Mucosa of gallbladder (tissue), 1 donor: ENCODE measurements at places on chromosomes 3 and 15. TPM values are rescaled to one million over a fixed set of nuclear protein-coding genes. Genes with fewer than 3 reads are reported as not detected.

DNA sequence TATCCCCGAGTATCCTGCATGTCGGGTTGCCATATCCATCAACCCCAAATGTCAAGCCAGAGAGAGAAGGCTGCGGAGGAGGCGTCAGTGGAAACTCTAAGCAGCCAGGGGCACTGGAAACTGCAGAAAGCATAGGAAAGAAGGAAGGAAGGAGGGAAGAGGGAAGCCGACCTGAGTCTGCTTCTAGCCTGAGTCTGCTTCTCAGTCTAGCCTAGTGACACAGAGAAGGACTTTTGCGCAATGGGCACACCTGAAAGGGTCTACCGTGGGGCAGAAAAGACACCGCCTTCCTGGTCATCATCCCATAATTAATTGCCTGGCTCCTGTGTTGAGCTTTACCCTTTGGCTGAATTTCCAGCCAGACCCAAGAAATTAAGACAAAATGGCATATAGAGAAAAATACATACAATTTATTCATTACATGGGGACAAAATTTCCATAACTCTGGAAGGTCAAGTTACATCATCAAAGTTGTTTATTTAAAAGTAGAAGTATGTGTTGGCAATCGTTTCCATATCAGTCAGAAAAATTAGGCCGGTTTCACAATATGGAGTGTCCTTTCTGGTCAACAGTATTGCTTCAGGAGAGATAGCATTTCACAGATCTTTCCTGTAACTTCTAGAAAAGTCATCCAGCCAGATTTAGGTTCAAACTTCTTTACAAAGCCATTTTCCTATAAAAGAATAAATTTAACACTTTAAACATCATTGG lies 10.3 kb downstream of the BCL2A1 start:
- no peak for DNase-seq

LARP6 gene
- 23.5 TPM for total RNA-seq

GP5 gene
- total RNA-seq, result 0.17 TPM

KNG1 gene
- 0.43 TPM for total RNA-seq

GRCh38 chr3:108489776-108490175 lies 20.6 kb downstream of the MYH15 start:
- DNase-seq, result peak; percentile 29

GRCh38 chr3:15112011-15112410 lies 13.1 kb upstream of the RBSN start:
- DNase-seq, result no peak

DNA sequence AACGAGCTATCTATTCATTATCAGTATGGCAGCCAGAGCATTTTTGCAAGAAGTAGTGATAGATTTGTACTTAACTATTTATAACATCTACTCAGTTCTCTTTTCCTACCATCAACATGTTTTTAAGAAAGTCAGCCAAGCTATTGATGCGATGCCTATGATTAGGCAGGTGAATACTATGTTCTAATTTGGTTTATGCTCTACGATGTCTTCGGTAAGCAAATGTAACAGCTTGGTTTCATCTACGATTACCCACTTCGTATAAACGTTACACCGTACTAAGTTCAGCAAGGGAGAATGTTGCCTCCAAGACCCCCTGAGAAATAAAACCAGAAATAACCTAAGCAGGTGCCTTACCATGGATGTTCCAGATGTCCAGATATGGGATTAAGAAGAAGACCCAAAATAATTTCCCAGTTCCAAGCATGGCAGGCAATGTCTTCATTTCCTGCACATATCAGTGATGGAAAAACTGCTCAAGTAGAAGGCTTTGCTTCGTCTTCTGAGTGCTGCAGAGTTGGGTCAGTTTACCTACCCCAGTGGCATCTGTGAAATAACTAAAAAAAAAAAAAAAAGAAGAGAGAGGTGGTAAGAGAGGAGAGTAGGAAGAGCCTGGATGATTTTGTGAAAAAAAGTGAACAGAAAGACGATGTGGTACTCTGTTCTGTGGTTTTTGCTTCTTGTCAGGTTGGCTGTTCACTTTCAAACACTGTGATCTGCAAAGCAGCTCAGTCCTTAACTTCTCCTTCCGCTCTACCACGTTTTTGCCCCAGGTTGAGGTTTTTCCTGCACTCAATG lies at the start of gene BTLA:
BTLA (minus strand) TSS at position 559 of the 798 bp plus-strand sequence; CDS start at position 445, 114 bp downstream.
- no peak for DNase-seq

DNA sequence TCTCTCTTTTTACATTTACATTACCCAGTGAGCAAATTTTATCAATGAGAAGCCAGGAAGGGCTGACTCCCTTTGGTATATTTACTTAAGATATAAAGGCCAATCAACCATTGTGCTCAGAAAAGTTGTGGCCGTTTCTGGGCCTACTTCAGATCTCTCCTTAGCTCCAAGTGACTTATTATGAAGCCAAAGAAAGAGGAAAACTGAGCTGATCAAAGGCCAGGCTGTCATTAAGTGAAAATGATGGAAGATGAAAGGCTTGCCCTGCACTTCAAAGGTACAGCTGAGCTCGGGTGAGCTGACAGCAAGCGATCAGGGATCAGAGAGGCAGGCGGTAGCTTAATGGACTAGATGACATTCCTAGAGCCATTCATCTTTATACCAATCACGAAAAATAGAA lies 24.8 kb downstream of the VGLL4 start:
- DNase-seq, result no peak

DNA sequence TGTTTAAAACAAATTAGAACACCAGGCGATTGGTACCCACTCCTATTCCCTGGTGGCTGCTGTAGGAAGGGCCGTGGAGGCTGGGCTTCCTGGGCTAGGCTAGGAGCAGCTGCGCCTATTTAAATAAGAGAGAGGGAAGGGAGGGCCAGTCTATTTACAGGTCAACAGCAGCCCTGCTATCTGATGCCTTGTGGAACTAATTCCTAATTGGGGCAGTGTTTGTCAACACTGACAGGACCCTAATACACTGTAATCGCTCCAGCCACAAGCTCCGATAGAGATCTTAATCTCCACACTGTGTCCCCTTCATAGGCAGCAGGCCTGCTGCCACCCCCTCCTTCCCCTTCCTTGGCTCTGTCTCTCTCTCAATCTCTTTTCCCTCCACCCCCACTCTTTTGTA lies 116.9 kb upstream of the SOX14 start:
- DNase-seq, result no peak

DNA sequence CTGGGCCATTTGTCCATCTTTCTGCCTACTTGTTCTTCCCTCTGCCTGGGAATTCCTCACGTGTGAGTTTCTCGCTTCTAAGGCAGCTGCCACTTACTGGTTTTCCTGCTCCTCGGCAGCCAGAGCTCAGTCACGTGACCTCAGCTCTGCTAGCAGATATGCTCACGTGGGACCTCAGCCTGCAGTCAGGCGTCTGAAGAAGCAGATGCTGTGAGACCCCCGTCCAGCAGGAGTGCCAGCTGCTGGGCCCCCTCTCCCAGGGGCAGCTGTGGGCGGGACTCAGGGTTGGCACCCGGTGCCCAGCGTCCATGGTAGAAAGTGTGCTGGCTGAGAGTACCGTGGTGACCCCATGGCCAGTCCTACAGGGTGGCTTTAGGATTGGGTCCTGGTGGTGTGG lies 161.3 kb upstream of the TLE3 start:
- peak; percentile 78 for DNase-seq

SLC2A2 gene
- 22.4 TPM for total RNA-seq

GOLGA6D gene
- 0.12 TPM for total RNA-seq

GRCh38 chr15:98062869-98063268 lies 102.4 kb downstream of the ARRDC4 start:
- no peak for DNase-seq

GRCh38 chr15:99408236-99409096 lies 157.2 kb downstream of the LRRC28 start:
- no peak for DNase-seq

CHDH gene
- 46.4 TPM for total RNA-seq

GRCh38 chr15:61517776-61518175 lies 288.7 kb upstream of the RORA start:
- no peak for DNase-seq

DNA sequence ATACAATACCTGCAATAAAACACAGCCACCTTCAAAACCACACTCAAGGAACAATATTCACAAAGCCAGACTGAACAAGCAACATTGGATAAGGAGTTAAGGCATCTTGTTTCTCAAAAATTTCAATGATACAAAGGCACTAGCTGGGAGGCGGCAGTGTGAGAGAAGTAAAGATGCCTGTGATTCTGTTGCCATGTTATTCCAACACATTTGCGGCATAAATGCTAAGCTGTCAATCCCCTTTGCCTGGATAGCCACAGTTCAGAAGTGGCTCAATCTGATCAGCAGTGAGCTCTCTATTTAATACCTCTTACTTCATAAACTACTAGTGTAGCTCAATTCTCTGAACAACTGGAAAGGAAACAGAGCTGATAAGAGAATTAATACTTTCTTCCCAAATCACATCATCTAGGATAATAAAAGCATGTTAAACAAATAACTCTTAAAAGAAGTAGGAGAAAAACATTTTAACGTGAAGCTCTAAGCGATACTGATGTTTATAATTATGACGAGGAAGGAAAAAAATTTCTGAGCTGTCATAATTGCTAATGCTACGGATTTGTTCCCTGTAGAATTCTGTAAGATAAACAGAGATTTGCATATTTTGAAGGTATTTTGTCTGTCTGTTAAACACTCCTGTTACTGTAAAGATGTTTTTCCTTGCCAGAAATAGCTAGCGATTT lies 358.4 kb downstream of the FOXP1 start:
- no peak for DNase-seq

DNA sequence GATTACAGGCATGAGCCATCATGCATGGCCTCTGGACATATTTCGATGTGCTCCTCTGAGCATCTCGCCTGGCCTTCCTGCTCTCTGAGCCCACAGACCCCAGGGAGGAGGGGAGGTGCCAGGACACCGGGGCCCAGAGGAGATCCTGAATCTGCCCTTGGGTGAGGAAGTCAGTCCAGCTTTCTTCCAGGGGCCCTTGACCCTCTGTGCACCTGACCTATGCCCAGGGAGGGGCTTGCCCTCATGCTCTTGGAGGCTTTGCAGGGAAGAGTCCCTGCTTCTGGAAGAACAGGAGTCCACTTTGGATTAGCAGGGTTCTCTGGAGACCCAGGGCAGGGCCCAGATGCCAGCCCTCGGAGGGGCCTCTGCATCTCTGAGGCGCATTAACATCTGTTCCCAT lies 1.4 kb downstream of the ACSBG1 start:
- no peak for DNase-seq

- no peak for DNase-seq
These were observed 76.8 kb downstream of the SMAD3 start for GRCh38 chr15:67142092-67142766.

DNA sequence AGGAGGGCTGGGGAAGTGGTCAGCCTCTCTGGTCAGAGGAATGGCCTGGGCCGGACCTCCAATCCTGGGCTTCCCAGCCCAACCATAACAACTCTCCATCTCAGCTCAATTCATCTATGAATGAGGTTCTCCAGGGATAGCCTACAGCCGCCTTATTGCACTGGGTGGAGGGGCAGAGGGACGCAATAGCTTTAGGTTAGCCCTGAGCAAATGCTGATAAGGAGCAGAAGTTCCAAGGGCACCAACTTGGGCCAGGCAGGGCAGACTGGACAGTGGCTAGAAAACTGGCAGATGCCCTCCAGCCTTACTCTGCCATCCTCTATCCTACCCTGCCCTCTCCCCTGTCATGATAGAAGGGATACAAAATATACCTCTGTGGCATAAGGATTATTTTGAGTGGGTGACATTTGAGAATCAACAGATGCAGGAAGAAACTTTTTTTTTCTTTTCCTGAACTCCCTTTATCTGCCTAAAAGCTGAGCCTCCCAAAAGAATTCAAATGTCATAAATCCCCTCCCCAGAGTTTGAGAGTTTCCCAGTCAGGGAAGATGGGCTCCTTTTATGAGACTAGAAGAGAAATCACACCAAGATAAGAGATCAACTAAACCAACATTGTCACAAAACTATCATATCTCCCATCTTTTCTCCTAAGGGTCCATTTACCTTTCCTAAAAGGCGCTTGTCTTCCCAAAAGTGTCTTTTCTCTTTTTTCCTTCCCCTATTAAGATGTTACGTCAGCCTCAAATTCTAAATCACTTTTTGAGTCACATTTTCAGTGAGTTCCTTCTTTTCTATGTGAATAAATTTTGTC lies 40.4 kb upstream of the C15orf39 start:
- no peak for DNase-seq

DNA sequence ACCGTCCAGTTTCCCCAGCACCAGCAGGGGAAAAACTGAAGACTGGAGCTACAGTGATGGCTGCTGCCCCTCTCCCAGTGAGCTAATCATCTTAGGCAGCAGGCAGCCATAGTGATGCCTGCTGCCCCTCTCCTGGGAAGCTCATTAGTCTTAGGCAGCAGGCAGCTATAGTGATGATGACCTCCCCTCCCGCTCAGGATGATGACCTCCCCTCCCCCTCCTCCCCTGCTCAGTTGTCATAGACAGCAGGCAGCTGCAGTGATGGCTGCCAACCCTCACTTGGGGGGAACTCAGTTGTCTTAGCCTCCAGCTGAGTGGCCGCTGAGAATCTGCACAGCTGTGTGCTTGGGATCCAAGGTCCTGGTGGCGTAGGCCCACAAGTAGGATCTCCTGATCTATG lies 80.9 kb upstream of the MANF start:
- DNase-seq, result no peak

DNA sequence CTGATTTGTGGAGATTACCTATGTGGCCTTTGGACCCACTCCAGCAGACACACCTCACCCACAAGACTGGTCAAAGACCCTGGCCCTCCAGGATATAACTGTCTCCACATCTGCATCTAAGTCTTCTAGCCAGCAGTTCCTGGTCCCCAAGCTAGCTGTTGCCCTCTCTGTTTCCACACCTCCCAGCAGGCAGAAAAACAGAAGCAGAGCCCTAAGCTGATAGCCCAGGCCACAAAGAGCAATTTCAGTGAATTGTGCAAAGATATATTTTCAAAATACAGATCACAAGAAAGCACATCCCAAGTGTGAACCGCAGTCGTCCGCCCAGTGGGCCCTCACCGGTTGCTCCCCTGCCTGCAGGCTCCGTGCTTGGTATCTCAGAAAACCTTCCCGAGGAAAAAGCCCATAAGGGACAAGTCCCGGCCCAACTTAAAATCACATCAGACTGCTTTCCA lies 2.6 kb downstream of the TNIK start:
- DNase-seq, result no peak

GOLGA6L26 gene
- not detected for total RNA-seq

C15orf39 gene
- 27.0 TPM for total RNA-seq

DNA sequence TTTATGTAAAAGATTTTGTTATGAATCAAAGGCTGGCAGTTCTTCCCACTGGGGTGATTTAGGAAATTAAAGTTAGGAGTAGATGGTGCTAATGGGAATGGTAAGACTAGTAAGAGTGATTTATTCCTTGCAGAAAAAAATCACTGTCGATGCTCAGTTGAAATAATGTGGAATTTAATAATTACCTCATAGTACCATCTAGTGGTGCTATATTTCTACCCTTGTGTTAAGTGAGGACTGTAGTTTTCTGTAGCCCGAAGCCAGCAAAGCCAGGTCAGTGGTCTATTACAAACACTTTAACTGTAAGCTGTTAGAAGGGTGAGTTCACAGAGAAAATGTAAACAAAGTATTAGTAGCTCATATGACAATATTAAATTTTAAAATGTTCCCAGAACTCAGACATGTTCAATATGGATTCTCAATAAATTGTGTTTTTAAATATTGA lies 39.5 kb upstream of the GOLGA8J start:
- no peak for DNase-seq
